Right ventricle myocardium superior (tissue), 1 donor: ENCODE measurements at places on chromosomes 11 and 22. TPM values are rescaled to one million over a fixed set of nuclear protein-coding genes. Genes with fewer than 3 reads are reported as not detected.
A peak's percentile ranks its signal among the peaks of the same experiment; 100 is the strongest.

Gene PARVG
- total RNA-seq = 3.5 TPM

Gene CDC42BPG
- 0.35 TPM for total RNA-seq

Gene CACNA1I
- 0.03 TPM for total RNA-seq

Gene GGT1
- total RNA-seq = 1.5 TPM

Gene MUC6
- not detected for total RNA-seq

Gene TCN2
- total RNA-seq = 13.4 TPM

Gene CCDC87
- total RNA-seq = 0.24 TPM

- no peak for DNase-seq
Measured at GRCh38 chr11:128523641-128524040, 63.7 kb downstream of the ETS1 start.

GRCh38 chr11:47376525-47377371, 1.6 kb downstream of the SPI1 start:
- DNase-seq = peak; percentile 81

DNA sequence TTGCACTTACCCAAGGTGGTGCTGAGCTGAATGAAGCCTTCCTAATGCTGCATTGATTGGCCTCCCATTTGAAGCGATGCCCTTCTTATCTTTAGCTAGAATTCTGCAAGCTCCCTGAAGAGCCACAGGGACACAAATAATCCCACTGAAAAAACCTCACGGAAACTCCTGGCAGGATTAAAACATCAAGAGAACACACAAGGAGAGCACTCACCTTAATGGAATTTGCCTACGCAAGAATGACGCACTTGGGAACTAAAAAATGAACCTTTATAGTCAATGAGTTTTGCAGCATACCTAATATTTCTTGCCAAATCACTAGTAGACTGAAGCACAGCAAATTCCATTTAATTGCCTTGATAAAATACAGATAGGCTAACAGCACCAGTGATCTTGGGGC, 232.8 kb upstream of the UBASH3B start:
- DNase-seq = no peak

DNA sequence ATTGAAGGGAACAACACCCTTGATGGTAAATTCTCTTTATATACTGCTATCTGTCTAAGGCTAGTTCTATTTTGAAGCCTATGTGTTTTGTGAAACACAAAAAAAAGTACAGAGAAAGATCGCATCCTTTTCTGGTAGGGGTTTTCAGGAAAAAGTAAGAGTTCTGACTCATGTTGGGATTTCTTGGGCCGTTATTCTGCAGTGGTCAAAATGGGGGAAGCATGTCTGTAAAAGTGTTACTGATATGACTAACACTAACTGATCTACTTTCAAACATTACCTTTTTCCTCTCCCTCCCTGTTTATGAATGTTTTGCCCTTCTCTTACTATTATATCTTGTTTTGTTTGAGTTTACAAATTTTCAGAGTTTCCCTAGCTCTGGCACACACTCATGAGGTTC, 53.9 kb downstream of the CTNND1 start:
- DNase-seq = no peak

GRCh38 chr11:111585371-111585770, 16.9 kb upstream of the SIK2 start:
- no peak for DNase-seq

DNA sequence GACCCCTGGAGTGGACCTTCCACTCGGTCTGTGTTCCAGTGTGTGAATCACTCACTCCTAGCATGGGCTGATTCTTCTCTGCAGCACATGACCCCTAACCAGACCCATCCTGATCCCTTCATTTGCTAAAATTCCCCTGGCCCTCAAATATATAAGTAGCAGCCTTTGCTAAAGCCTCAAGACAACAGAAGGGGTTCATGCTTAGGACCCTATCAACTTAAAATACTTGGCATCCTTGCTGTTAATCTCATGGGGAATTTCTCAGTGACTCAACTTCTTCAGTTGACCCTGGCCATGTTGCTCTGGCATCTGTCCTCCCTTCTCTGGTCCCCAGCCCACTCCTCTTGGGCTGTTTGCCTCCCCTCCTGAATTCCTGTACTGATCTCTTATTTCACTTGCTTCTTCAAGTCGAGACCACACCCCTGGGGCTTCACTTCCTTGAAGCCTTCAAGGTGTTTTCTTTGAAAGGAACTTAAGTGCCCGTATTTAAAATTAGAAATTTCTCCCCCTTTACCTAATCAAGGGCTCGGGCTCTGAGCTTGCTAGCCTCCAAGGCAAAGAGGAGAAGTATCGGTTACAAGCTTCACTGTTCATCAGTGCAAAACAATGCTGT, 23.6 kb downstream of the NNMT start:
- DNase-seq = no peak

- no peak for DNase-seq
Measured at GRCh38 chr11:1565904-1566247, 6.2 kb downstream of the DUSP8 start.

GRCh38 chr22:47013861-47014635, 251.6 kb downstream of the TBC1D22A start:
- DNase-seq = no peak

DNA sequence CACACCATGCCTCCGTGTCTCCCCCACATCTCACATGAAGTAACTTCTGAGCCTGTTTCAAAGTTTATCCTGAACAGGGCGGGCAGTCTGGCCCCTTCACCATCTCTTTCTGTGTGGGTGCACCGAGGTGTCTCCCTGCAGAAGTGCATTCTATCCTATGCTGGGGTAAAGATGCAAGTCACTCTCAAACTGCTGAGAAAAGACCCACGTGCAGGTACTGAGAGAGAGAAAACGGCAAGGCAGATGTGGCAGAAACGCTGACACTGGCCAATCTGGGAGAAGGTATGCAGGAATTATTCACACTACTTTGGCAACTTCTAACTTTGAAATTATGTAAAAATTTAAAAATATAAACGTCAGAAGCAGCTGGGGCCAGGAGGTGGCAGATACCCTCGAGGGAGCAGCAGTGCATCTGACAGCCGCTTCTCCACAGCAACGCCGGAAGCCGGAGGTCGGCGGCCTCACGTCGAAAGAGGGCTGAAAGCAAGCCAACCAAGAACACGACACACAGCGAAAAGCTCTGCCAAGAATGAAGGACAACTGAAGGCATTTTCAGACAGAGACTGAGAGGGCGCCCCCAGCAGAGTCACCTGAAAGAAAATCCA, 34.2 kb upstream of the MOB2 start:
- peak; percentile 50 for DNase-seq

DNA sequence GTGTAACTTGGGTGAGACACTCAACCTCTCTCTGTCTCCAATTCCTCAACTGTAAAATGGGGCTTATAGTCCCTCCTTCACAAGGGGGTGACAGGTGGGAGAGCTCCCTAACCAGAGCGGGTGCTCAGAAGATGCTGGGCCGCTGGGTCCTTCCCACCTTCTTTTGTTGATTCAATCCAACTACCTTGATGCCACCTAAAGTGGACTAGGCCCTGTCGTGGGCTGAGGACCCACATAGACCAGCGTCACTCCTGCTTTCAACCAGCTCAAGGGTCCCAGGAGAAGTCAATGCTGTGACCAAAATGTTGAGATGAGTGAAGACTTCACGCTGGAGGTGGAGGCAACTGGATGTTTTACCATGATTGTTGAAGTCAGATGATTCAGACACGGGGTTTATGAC, 72.7 kb upstream of the WNT11 start:
- no peak for DNase-seq

DNA sequence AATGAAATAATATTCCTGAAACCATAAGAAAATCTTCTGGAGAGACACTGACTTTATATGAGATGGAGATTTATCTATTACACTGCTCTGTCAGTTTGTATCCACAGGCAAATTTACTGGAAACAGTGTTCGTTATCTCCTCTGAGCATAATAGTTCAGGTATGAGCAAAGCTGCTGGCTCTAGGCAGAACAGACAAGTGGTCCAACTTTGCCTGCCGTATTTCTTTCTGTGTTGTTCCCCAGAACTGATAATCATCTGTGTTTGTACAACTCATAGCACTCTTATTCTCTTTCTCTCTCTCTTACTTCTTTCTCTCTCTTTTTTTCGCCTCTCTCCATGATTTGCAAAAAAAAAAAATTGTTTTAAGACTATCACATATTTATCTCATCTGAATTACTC, 623.8 kb upstream of the CHORDC1 start:
- no peak for DNase-seq

DNA sequence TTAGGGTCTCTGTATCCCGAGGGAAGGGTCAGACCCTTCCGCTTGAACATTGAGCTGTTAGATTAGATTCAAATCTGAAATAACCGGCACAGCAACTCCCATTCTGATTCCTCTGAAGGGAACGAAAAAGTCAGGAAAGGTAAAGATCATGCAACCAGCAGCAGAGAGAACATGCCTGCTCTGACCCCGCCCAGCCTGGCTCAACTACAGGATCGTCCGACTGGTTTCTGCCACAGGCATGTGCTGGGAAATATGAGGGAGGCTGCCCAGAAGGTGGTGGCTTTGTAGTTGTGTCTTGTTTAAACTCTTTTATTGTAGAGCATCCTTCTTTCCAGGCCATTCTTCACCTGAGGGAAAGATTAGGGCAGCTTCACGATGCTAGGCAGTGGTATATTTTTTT, 5.0 kb upstream of the MTNR1B start:
- no peak for DNase-seq

GRCh38 chr22:20776624-20777405, 2.9 kb downstream of the SERPIND1 start:
- no peak for DNase-seq

DNA sequence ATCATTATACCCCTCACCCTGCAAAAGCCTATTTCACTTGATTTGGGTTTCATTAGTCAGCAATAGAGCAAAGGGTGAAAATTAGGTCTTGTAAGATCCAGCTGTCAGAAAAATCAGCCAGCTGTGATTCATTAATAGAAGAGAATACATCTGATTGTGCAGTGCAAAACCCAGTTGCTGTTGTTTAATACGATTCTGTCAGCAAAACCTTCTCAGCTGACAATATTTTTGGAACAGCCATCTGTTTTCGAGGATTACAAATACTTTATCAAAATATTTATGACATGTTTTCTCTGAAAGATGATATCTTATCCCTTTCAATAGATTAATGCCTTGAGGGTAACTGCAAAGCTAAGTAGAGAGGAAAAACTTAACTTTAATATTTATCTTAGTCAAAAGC, 1354.0 kb upstream of the RAG2 start:
- DNase-seq = no peak

DNA sequence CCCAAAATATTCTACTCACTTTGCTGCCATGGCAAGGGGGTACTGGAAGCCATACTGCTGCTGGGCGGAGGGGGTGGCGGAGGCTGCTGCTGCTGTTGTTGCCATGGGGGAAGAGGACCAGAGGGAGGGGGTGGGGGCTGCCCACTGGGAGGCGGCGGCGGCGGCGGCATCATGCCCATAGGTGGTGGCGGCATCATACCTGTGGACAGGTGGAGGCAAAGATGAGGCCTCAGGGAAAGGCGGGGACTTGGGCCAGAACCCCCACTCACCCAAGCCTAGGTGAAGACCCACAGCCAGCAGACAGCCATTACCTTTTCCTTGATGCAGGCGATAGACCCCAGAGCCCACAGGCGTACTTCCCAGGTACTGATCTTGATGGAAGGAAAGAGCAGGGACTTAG, 7.1 kb upstream of the PYGM start:
- no peak for DNase-seq

- no peak for DNase-seq
Measured at GRCh38 chr22:20246368-20247009, 21.6 kb downstream of the RTN4R start.

DNA sequence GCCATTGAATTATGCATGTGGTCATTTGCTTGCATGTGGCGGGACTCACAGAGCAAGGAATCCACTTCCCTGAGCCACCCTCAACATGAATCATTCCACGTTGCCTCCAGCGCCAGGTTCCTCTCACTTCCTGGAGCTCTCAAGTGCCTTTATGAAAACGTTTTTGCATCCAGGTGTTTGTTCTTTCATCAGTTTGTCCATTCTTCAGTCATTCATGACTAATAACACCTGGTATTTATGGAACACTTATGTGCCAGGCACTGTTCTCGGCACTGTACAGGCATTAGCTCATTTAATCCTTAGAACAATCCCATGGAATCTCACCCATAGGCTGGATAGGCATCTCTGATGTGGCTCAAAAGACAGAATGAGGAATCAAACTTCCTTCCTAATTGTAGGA, 256.1 kb upstream of the SYN3 start:
- DNase-seq = no peak

- DNase-seq = no peak
Measured at GRCh38 chr11:86673872-86674750, 1.7 kb upstream of the ME3 start.

DNA sequence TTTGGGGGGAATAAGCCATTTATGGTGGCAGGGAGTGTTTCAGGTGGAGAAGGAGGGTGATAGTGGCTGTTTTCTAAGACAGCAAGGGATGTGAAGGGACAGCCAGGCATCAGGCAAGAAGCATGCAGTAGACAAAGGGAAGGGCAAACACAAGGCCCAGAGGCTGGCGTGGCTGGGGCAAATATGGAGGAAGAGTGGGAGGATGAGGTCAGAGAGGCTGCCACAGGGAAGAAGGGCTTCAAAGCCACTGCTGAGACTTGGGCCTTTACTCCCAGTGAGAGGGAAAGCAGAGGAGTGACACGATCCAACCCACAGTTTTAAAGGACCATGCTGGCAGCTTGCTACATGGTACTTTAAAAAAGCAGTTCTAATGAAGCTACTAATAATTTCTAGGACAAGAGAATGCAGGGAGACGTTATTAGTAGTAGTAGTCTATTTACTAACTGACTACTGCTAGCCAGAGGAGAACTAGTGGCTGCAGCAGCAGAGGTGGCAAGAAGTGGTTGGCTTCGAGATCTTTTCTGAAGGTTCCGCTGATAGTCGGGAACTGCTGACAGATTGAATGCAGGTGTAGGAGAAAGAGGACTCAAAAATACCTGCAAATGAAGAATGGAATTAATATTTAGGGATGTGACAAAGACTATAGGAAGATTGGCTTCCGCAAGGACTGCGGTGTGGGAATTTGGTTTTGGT, 13.7 kb downstream of the KMT5B start:
- no peak for DNase-seq

DNA sequence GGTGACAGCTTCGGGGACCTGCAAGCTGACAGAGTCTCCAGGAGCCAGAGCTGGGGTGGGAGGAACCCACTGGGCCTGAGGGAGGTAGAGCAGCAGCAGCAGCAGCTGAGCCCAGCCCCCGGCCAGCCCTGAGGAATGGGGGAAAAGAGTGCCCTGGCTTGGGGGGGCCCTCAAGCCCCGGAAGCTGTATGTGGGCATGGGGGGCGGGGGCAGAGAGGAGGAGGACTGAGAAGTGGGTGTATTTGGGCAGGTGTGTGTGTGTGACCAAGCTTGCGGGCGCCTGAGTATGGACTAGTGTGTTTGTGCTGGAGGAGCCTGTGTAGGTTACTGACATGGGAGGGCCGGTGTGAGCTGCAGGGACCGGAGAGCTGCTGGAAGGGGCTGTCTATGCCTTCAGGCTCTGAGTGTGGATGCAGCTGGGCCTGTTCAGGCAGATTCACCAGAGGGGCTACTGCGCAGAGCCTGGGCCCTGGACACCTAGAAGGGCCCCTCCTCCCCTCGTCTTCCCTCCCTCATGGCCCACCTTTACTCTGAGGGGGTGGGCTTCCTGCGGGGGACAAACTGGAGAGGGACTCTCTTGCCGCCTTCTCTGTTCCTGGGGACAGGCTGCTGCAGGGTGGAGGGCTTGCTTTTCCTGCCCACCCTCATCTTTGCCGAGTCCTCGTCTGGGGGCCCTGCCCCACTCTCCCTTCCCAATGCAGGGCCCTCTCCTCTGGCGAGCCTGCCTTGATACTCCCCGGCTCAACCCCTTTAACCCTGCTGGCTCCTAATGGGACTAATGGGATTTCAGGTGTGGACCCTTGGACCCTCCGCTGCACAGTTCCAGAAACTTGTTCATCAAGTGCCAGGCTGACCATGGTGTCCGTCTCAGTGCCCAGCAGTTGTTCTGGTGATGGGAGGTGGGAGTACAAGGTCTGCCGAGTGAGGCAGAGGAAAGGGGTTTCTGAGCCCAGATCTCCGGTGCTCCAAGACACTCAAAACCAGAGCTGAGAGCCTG, 28.2 kb downstream of the ST3GAL4 start:
- no peak for DNase-seq
